Stomach (tissue), 19 donors: ENCODE measurements at places on chromosomes 11 and 22. TPM values are rescaled to one million over a fixed set of nuclear protein-coding genes. Genes with fewer than 3 reads are reported as not detected.
A peak's percentile ranks its signal among the peaks of the same experiment; 100 is the strongest.

Gene NAALAD2
- total RNA-seq: not detected

DNA sequence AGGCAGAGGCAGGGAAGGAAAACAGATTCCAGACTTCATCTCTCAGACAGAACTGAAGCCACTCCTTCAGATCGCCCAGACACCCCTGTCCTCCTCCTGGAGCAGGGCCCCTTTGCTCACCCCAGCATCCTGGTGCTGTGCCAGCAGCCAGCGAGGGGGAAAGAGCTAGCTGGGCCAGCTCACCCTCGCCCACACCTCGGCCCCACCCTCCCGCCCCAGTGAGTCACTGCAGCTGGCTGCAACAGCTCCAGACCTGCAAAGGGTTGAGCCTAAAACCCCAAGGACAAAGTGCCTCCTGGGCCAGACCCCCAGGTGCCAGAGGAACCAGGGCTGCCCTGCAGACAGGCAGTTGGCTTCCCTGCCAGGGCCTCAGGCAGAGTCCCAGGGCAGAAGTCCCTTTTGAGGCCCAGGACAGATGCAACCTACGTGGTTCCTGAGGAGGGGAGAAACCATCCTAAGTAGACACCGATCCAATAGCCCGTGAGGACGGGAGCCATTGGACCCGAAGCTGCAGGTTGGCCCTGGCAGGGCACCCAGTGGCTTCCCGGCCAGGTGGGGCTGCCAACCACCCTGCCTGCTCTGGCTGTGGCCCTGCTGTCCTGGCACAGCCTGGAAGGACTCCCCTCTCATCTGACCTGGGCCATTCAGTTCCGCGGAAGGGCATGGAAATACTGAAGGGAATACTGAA, 7.2 kb downstream of the AHNAK start:
- H3K36me3 ChIP-seq: peaks cover 17% of the 10 kb centered on the region
- H3K4me3 ChIP-seq: peak overlapping the region; percentile 8
- peak overlapping the region; percentile 93 for H3K27ac ChIP-seq
- H3K27me3 ChIP-seq: no peaks in the 10 kb centered on the region
- peaks cover 100% of the 10 kb centered on the region for H3K4me1 ChIP-seq

DNA sequence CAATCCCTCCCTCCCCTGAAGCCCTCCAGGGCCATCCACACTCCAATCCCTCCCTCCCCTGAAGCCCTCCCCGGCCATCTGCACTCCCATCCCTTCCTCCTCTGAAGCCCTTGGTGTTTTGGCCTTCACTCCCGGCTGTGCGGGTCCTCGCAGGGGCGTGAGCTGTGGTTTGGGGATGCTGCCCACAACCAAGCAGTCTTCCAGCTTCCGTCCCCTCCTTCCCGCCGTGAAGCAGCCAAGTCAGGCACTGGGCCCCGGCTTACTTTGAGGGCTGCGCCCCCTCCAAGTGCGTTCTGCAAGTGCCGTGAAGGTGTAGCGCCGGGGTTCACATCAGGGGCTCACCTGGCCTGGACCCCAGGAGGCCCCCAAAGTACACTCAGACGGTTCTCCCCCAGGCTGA, 335.9 kb downstream of the BRD1 start:
- H3K27ac ChIP-seq: no peak overlapping the region
- DNase-seq: no peak
- H3K4me1 ChIP-seq: no peaks in the 10 kb centered on the region

GRCh38 chr22:19819911-19820879, 34.5 kb downstream of the GNB1L start:
- peaks cover 8% of the 10 kb centered on the region for H3K36me3 ChIP-seq
- no peaks in the 10 kb centered on the region for H3K4me1 ChIP-seq
- no peaks in the 10 kb centered on the region for H3K27me3 ChIP-seq
- H3K4me3 ChIP-seq: no peak overlapping the region
- peak; percentile 17 for DNase-seq
- H3K27ac ChIP-seq: no peak overlapping the region

DNA sequence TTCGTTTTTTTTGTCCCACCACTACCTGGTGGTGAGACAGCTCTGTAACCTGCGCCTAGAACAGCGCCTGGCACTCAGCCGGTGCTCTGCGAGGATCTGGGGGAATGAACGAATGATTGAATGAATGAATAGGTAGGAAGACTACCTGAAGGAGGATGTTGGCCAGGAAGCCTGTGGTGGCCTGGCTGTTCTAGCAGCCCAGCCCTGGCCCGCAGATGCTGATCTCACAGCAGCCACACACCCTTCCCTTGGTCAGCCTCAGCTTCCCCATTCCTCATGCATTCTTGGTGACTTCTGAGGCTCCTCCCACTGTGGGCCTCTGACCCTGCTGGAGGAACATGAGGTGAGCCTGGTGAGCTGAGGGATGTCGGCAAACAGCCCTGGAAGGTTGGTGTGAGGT, 3.7 kb downstream of the TRPM5 start:
- no peak overlapping the region for H3K27ac ChIP-seq
- H3K27me3 ChIP-seq: peaks cover 5% of the 10 kb centered on the region
- no peak for DNase-seq
- no peaks in the 10 kb centered on the region for H3K36me3 ChIP-seq
